ENCODE measurements at places on chromosomes 4 and X. TPM values are rescaled to one million over a fixed set of nuclear protein-coding genes. Genes with fewer than 3 reads are reported as not detected.

- no peaks in the 10 kb centered on the region for H3K36me3 ChIP-seq
- DNase-seq: peak; percentile 35
- no peak overlapping the region for H3K4me3 ChIP-seq
- peak overlapping the region; percentile 73 for H3K27ac ChIP-seq
- H3K27me3 ChIP-seq: no peaks in the 10 kb centered on the region
Measured at GRCh38 chrX:146615628-146616348, 193.8 kb upstream of the CXorf51B start.

The BEND2 gene
- not detected for polyA plus RNA-seq

The LANCL3 gene
- 0.33 TPM for polyA plus RNA-seq

DNA sequence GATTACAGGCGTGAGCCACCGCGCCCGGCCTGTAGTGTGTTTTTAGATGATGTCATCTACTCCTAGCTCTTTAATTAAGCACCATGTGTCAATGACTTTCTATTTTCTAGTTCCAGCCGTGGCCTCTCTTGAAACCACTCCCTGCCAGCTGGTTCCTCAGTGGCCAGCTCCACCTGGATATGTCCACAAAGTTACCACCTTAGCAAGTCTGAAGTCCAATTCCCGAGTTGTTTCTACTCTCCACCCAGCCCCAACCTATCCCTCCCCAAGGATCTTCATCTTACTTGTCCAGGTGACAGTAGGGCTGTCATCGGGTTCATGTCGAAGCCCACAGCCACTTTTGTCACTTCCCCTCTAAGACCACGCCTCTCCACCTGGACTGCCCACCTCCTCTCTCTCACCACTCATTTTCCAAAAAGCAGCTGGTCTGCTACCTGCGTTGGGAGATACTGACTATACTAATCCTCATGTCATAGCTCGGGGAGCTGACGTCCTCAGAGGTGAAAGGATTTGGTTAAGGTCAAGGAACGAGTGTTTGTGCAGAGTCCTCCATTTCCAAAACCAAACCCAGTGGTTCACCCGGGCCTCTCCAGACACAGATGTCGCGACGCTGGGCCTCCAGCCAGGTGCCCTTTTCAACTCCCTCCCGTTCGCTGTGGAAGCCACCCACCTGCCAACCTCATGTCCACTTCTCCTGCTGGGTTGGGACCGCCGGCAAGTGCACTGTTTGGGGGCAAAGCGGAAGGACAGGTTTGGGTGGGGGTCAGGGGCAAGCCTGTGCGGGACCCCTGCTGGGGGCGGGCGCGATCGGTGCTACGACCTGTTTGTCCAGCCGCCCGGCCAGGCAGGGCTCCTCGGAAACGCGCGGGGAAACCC lies 704 bp downstream of the FAM3A start:
- peaks cover 16% of the 10 kb centered on the region for H3K4me1 ChIP-seq
- H3K4me3 ChIP-seq: peak overlapping the region; percentile 90
- DNase-seq: peak; percentile 84

GRCh38 chrX:154136627-154137161 lies 7.3 kb upstream of the OPN1LW start:
- peak overlapping the region; percentile 16 for H3K4me3 ChIP-seq
- H3K27me3 ChIP-seq: no peaks in the 10 kb centered on the region
- no peaks in the 10 kb centered on the region for H3K4me1 ChIP-seq
- no peaks in the 10 kb centered on the region for H3K36me3 ChIP-seq
- no peak overlapping the region for H3K27ac ChIP-seq

The FAM90A26 gene
- not detected for polyA plus RNA-seq

DNA sequence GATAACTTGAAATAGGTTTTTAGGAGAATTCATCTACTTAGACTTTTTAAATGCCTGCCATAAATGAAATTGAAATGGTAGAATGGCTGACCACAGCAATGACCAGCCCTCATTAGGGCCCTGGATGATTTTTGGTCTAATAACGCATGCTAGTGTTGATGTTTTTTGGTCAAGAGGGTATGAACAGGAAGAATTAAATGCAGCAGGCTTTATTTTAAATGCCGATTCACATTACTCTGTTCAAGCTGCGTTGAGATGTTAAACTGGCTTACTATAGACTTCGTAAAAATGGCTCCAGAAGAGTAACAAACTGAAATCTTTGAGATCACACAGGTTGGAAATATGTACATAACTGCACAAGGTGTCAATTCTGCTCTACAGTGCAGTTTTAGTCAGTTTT lies 14.6 kb downstream of the DDX3X start:
- H3K36me3 ChIP-seq: peaks cover 43% of the 10 kb centered on the region
- DNase-seq: no peak
- no peaks in the 10 kb centered on the region for H3K27me3 ChIP-seq
- no peaks in the 10 kb centered on the region for H3K4me1 ChIP-seq
- no peak overlapping the region for H3K27ac ChIP-seq

DNA sequence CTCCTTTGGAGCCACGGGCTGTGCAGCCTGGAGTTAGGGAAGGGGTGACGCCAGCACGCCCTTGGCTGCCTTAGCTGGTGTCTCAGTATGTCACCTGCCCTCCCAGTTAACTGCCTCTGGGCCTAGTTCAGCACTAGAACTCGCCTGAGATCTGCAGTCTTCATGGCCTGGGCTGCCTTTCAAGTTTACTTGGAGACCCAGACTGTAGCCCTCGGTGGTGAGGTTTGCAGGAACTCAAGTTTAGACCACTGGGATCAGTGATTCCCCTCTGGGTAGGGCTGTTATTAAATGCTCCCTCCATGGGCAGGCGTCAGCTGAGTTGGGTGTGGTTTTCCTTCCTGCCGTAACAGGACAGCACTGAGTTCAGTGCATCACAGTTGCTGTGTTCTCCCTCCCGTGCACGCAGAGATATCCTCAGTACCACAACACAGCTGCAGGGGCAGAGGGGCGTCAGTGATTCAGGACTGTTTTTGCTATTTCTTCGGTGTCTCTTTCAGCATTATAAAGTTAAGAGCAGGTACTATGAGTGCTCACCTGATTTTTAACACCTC lies 30.5 kb downstream of the PLAC8 start:
- peaks cover 2% of the 10 kb centered on the region for H3K36me3 ChIP-seq
- no peak overlapping the region for H3K4me3 ChIP-seq
- H3K4me1 ChIP-seq: no peaks in the 10 kb centered on the region

- H3K4me1 ChIP-seq: no peaks in the 10 kb centered on the region
- no peak for DNase-seq
- H3K27ac ChIP-seq: no peak overlapping the region
Measured at GRCh38 chr4:25795566-25796454, 67.0 kb downstream of the SEL1L3 start.

GRCh38 chr4:46946919-46947536 lies 38.0 kb upstream of the COX7B2 start:
- H3K4me1 ChIP-seq: no peaks in the 10 kb centered on the region
- no peak for DNase-seq
- no peaks in the 10 kb centered on the region for H3K27me3 ChIP-seq
- H3K4me3 ChIP-seq: no peak overlapping the region
- H3K27ac ChIP-seq: no peak overlapping the region

The IL1RAPL2 gene
- polyA plus RNA-seq: 0.16 TPM

GRCh38 chr4:25028851-25029250 lies 1.9 kb downstream of the LGI2 start:
- DNase-seq: no peak
- H3K27ac ChIP-seq: no peak overlapping the region
- H3K27me3 ChIP-seq: peaks cover 40% of the 10 kb centered on the region
- peaks cover 7% of the 10 kb centered on the region for H3K4me1 ChIP-seq

DNA sequence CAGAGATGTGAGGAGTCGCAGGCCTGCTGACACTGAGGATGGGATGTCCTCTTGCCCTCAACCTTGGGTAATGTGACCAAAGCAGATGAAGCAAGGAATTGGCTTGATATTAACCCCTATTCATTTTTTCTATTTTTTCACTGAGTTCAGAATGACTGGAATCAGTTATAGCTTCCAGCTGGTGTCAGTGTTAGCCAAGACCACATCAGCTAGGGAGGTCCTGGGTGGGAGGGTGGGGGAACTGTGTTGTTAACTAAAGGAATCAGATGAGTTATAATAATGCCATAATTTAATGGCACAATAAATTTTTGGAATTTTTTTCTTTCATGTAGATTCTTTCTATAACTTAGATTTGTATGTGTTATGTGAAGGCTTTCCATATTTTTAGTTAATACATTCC lies 91.9 kb downstream of the EGF start:
- H3K27me3 ChIP-seq: no peaks in the 10 kb centered on the region
- H3K36me3 ChIP-seq: no peaks in the 10 kb centered on the region
- no peak overlapping the region for H3K27ac ChIP-seq

GRCh38 chr4:106019771-106020170 lies 124.5 kb downstream of the NPNT start:
- no peak overlapping the region for H3K4me3 ChIP-seq
- no peaks in the 10 kb centered on the region for H3K27me3 ChIP-seq
- no peak overlapping the region for H3K27ac ChIP-seq

GRCh38 chr4:10599574-10599973 lies 85.0 kb downstream of the CLNK start:
- no peaks in the 10 kb centered on the region for H3K36me3 ChIP-seq
- no peaks in the 10 kb centered on the region for H3K27me3 ChIP-seq
- no peaks in the 10 kb centered on the region for H3K4me1 ChIP-seq
- DNase-seq: no peak
- H3K4me3 ChIP-seq: no peak overlapping the region
- H3K27ac ChIP-seq: no peak overlapping the region

The ART3 gene
- polyA plus RNA-seq: 0.99 TPM

DNA sequence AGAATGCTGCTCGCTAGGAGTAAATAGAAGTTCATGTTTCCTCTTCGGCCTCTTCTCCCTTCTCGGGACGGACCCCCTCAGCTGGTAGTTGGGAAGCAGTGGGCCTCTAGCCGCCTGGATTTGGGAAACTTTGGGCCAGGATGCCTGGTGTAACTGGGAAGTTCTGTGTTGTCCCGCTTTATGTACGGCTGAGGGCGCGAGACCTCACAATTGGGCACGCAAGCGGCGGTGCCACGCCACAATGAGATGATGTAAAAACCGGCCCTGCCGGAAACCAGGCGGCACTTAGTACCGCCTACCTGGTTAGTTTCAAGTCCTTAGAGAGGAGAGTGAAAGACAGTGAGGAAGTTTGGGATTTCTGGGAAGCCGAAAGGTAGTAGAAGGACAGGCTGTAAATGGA lies at the start of gene CT83:
CT83 (minus strand) TSS at position 155 of the 400 bp plus-strand sequence; CDS start at position 35, 120 bp downstream.
- H3K36me3 ChIP-seq: no peaks in the 10 kb centered on the region
- H3K27me3 ChIP-seq: no peaks in the 10 kb centered on the region
- H3K27ac ChIP-seq: no peak within 1 kb of the TSS
- no peak for DNase-seq
- H3K4me3 ChIP-seq: no peak within 1 kb of the TSS
- no peaks in the 10 kb centered on the region for H3K4me1 ChIP-seq

- H3K4me3 ChIP-seq: no peak overlapping the region
- H3K4me1 ChIP-seq: no peaks in the 10 kb centered on the region
- no peaks in the 10 kb centered on the region for H3K27me3 ChIP-seq
Measured at GRCh38 chrX:1534301-1535168, 2.5 kb downstream of the P2RY8 start.

All from large intestine (tissue), 12 donors.